Stimulated activated CD8-positive, alpha-beta memory T cell treated with anti-CD3 and anti-CD28 coated beads, Interleukin-2, amount 100 ng/mL, for 1 hour (primary cell): ENCODE measurements at places on chromosomes 5 and 9.

DNA sequence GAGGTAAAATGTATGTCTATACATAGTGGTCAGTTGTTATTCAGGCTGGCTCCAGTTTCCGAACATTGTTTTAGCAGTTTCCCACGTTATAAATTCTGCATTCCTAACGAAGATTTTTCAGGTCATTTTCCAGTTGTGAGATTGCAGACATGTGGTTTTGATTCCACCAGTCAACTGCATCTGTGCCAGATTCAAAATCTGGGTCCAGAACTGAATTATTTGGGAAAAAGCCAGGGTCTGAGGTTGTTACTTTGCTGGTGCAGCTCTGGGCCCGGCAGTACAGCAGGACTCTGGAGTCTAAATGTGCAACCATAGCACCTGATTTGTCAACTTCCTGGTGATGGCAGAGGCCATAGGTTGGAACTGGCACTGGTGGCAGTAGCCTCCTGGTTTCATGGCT is 105.7 kb upstream of the MEGF10 start:
- no peak for DNase-seq

DNA sequence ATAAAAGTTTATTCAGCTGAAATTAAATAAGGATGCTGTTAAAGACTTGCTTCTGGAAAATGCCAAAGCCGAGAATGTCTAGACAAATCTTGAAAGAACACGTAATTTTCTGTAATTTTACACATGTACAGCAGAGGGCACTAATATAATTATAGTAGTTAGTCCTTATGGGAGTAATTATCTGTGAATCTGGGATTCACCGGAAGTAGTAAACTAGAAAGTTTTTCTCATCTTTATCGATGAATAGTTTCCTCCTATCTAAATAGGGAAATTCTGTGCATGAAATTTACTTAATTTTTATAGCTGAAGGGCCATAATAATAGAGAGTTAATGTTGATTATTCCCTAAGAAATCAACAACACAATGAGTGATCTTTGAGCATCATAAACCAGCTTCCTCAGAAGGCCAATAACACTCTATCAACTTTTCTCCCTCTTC is 18.4 kb upstream of the CNTLN start:
- DNase-seq, result no peak

DNA sequence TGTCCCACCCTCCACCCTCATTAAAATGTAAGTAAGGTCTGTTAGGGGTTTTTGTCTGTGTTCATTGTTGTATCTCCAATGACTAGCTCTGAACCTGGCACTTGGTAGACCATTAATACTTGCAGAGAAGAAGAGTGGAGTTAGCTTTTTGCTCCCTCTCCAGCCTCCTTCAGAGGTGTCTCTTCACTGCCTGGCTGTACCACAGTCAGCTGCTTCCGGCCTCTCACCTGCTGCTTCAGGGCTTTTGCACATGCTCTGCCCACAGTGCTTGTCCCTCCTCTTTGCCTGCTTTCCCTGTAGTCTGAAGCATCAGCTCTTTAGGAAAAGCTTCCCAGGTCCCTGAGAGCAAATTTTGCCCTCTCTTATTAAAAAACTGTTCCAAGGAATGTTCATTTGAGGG is 83.6 kb downstream of the SNX24 start:
- no peak for DNase-seq

DNA sequence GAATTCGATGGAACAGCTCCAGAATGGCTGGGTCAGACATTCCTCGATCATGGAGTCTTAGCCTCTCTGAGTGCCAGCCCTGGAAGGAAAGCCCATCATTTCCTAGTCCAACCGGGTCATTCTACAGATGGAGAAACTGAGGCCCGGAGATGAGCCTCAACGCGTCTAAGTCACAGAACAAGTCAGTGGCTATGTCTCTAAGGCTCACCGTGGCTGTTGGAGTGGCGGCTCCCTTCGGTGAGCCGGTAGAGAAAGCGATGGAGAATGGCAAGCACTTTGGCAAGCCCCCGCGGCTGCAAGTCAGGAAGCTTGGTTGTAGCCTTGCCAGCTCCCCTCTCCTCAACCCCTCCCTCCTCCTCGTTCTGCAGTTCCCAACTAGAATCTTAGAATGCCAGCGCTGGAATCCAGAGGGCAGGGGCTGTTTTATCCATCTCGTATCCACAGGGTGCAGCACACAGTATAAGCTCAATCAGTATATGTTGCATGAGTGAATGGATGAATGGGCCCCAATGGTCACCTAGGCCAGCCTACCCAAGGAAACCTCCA is 438 bp upstream of the ARSI start:
- DNase-seq, result no peak

- DNase-seq, result no peak
These were observed 122.5 kb downstream of the MEF2C start for GRCh38 chr5:88760527-88760926.

DNA sequence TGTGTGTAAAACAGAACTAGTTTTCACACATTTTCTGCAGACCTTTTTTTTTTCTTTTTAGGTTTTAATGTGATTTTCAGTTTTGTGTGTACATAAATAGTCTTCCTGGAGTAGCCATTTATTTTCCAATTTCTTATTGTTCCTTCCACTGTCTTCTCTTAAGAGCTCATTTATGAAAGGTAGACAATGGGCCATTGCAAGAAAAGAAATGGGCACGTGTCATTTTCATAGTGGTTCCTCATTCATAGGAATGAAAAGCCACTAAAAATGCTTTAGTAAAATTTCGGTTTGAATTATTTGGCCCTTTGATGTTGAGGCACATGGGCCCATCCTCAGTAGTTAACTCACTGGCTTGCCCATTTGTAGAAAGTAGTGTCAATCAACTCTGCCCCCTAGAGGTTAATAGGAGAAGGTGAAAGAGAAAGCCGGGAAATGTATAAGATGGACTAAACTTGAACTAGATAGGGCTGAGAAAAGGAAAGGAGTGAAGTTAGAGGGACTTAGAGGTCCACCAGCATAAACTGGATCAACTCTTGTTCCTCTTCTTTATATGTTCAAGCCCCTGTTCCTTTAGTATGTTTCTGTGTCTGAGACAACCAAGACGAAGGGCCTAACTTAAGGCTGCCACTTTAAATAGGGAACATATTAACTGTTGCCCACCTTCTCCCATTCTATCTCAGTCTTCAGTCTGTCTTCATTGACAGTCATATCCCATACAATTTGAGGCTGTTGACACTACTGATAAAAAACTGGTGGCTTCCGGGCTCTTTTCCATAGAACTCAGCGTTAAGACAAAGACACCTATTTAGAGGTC is 72.6 kb downstream of the SMARCA2 start:
- no peak for DNase-seq

DNA sequence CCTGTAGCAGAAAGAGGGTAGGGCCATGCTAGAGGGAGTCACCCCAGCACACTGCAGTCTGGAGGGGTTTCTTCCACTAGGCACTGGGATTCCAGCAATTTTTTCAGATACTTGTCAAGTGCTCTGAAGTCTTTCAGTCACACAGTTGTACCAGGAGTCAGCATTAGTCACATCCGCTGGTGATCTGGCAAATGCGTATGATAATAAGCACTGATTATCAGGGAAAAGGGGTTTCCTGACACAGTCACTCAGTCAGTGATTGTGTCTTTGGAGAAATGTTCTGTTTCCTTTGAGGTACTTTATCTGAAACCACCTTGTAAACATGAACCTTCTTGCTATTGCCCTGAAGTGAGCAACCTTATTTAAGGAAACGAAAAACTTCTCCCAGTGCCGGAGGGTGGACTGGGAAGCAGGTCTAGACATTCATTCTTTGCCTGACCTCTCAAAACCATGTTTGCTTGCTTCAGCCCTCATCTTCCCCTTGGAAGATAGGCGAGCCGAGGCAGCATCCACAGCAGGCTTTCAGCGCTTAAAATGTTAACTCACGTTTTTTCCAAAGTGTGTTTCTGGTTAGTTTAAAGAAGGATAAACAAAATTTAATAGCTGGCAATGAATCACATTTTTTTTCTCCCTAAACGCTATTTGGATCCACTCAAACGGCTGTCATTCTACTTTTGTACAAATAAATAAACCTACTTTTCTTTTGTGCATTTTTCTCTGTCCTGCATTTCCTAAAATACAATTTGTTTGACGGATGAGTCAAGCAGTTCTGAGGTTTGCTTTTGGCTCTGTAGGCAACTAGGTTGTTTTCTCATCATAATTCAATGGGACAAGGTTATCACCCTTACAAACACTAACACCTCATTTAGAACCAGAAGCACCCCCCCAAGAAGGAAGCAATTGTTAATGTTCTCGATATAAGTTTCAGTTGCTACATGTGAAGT is 77.7 kb downstream of the FOXD1 start:
- no peak for DNase-seq

DNA sequence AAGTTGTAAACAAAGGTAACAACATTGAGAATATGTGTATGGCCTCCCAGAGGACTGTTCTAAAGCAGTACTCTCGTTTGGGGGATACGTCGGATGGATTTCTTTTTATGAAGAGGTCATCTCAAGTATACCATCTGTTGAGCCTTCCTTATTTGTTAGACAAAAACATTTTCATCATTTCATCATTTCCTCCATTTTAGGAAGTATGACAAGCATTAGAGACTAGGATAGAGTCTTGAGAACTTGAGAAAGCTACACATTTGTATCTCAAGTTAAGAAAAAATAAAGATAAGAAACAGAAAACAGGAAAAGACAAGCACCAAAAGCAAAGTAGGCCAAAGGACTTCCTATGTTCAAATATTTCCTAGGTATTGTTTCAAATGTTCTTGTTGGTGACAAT is 307.0 kb downstream of the EFNA5 start:
- DNase-seq, result no peak

DNA sequence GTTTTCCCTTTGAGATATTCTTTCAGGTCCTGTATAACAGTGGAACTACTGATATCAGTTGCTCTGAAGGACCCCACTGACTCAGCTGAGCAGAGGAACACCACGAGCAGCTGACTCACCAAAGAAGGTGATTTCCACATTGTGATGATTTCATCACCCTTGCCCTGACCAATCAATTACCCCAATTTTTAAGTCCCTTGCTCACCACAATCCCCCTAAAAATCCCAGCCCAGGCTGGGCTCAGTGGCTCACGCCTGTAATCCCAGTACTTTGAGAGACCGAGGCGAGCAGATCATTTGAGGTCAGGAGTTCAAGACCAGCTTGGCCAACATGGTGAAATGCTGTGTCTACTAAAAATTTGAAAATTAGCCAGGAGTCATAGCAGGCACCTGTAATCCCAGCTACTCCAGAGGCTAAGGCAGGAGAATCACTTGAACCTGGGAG is 125.3 kb upstream of the ABCA1 start:
- DNase-seq, result no peak

GRCh38 chr5:119476341-119476740 is 24.0 kb downstream of the HSD17B4 start:
- no peak for DNase-seq

DNA sequence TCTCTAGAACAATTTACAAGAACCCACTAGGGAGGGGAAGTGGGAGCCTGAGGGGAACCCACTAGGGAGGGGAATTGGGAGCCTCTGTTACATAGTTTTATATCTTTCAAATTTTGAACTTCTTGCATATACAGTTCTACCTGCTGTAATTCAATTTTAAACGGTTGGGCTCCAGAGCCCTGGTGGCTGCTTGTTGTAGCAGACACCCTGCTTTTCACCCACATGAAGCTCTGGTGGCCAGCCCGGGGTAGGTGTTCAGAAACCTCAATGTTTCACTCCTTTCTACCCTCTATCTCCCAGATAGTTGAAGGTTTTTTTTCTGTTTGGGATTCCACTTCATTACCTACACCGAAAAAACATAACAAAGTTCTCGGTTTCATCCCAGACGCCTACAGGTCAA is 124.4 kb downstream of the TMEM174 start:
- DNase-seq, result no peak

DNA sequence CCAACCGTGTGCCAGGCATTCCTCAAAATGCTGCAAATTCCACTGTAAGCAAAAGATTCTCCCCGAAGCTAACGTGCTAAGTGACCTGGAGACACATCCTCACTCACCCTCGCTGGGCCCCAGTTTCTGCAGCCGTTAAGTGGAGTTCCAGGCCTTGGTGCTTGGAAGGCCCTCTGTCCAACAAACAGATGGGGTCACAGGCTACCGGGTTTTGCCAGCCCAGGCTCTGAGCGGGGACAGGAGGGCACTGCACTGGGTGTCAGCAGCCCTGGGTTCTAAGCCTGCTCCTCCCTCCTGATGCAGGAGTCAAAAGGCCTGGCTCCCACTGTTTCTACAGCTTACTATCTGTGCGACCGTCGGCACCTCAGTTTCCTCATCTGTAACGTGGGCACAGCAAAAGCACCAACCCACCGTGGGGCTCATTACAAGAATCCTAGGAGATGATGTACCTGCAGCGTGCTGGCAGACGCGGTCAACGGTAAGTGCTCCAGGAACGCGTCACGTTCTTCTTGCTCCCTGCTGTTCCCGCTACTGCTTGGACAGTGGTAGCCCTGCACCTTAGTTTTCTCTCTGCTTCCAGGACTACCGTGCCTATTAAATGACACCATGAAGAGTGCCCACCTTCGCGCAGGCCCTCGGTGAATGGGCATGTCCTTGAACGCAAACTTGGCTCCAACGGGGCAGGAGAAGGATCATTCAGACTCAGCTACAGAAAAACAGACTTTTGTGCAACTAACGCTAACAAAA is 84.8 kb downstream of the ADAMTS2 start:
- DNase-seq, result no peak
